ENCODE measurements at places on chromosomes 16 and 17.

GRCh38 chr16:27495191-27495590, 54.5 kb downstream of the GTF3C1 start:
- no peak for DNase-seq

DNA sequence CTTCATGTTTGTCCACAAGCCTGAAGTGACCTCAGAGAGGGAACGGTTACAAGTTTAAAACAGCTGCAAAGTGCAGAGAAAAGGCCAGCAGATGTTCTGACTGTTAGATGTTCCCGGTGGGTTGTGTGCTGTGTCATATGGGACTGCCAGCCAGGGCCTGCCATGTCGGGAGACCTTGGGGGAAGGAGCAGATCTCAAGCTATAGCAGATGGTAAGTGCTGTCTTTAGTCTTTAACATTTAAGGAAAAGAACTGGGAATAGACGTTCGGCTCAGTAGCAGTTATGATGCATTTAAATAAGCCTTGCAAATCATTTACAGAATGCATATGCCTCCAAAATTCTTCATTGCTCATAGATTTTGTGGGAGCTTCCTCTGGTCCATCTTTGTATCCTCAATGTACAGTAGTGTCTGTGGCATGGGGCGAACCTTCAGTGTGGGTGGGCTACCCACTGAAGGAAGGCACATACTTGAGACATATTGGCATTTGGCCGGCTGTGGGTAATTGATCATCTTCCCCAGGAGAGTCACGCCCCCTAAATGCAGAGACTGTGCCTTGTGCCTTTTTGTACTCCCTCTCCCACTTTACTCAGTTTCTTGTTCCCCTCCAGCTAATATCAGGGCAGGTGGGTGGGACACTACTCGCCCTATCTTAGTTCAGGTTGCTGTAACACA, 131.9 kb downstream of the NPIPB5 start:
- DNase-seq = no peak

DNA sequence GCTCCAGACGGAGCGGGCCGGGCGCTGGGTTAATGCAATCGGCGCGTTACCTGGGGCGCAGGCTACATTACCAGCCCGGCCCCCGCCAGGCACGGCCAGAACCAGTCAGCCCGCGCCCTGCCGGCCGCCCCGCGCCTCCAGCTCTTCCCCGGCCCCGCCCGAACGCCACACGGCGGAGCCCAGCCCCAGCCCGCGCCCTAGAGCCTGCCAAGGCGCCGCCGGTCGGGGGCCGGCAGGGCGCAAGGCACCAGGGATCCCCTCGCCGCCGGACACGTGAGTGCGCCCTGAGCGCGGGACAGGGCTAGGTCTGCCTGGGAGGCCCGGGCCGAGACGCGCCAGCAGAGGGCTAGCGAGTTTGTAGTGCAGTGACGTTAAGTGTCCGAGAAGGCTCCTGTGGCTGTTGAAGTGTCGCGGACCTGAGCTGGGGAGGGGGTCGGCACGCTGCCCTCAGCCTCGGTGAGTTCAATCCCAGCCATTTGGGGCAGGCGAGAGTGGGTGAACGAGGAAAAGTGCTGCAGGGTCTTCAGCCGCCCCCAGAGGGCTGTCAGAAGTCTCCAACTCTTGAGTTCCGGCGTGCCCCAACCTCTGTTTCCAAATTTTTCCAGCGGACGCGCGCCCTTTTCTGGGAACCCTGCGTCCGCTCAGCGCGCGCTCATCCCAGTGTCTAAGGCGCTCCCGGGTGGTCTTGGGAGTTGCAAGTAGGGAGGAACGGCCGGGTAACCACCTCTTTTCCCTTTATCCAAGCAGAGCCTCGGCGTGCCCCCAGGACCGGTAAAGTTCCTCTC, at the start of gene SLC6A2:
TSS of gene SLC6A2 (plus strand) at position 92 of the 785 bp plus-strand sequence. CDS start 707 bp downstream, outside the sequence.
- no peak for DNase-seq

DNA sequence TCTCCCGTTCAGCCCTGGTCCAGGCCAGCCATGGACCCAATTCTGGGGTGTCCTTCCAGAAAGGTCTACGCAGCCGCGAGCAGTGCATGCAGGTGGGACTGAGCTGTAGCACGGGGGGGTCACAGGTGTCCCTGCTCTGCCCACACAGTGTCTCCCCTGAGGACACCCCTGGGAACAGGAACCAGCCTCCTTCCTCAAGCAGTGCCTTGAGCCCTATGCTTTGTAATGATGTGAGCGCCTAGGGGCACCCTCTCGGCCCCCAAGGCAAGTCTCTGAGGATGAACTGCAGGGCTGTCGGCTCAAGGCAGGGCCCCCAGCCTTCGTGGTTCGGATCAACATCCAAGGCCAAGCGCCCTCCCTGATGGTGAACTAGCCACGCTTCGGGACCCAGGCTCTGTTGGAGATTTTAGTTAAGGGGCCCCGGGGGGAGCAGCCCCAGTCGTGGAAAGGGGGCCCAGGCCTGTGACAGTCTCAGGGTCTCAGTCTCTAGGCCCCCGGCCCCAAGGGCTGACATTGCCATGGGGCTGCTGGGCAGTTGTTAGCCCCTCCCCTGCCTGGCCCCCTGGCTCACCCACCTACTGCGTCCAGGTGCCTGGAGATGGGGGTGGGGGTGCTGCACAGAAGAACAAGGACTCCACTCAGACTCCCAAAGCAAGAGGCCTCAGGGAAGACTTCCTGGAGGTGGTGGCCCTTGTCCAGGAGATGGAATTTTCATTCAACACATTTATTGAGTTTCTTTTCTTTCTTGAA, 2.3 kb downstream of the IL17C start:
- DNase-seq = no peak

- DNase-seq = no peak
Measured at GRCh38 chr17:58224315-58224714, 5.3 kb upstream of the MKS1 start.

- no peak for DNase-seq
Measured at GRCh38 chr17:76987486-76988093, 119.4 kb downstream of the MGAT5B start.

DNA sequence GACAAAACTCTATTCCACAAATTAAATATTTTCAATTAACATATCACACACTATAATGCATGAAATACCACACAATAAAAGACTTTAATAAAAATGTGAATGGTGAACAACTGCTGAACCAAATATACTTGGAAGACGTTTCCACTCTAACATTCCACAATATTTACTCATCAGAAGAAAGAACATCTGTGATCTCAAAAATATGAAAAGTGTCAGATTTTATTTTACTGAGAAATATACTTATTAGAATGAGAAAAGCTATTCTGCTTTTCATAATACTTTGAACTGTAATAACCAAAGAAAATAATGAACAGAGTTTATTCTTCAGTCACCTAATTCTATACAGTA, 181.8 kb upstream of the AXIN2 start:
- no peak for DNase-seq

DNA sequence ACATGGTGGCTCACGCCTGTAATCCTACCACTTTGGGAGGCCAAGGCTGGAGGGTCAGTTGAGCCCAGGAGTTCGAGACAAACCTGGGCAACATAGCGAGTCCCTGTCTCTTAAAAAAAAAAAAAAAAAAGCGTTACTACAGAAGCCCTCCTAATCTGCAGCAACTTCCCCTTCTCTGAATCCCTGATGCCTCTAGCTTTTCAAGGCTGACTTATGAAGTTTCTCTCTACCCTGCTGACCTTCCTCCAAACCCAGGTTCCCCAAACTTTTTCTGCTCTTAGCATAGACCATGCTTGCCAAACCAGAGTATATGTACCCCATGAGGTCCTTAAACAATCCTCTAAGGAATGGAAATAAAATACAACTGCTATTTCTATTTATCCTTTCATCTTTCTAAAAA, 16.4 kb downstream of the LYRM1 start:
- DNase-seq = no peak

DNA sequence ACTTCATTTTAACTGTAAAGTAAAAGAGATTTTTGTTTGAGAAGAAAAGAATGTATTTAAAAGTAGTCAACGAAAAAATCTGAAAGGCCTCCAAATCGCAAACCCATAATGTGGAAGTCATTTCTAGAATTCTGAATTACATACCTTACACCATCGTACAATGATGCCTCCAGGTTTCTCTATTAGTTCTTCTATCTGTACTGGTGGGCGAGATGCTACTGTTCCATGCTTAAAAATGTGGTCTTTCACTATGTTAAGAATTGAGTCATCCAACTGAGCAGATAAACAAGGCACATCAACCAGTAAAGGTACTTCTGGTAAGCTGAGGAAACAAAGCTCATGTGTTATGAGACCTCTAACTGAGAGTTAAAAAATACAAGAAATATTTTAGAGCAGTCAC, 28.5 kb downstream of the CRLF3 start:
- no peak for DNase-seq

GRCh38 chr17:68377771-68378267, 79.5 kb downstream of the WIPI1 start:
- no peak for DNase-seq

- DNase-seq = no peak
Measured at GRCh38 chr17:2602597-2603017, 9.2 kb downstream of the PAFAH1B1 start.

GRCh38 chr17:45225051-45225700, 3.5 kb downstream of the FMNL1 start:
- DNase-seq = peak; percentile 54

- no peak for DNase-seq
Measured at GRCh38 chr17:54608634-54609155, 292.0 kb upstream of the TOM1L1 start.

- no peak for DNase-seq
Measured at GRCh38 chr16:685967-686366, 1.8 kb upstream of the JMJD8 start.

DNA sequence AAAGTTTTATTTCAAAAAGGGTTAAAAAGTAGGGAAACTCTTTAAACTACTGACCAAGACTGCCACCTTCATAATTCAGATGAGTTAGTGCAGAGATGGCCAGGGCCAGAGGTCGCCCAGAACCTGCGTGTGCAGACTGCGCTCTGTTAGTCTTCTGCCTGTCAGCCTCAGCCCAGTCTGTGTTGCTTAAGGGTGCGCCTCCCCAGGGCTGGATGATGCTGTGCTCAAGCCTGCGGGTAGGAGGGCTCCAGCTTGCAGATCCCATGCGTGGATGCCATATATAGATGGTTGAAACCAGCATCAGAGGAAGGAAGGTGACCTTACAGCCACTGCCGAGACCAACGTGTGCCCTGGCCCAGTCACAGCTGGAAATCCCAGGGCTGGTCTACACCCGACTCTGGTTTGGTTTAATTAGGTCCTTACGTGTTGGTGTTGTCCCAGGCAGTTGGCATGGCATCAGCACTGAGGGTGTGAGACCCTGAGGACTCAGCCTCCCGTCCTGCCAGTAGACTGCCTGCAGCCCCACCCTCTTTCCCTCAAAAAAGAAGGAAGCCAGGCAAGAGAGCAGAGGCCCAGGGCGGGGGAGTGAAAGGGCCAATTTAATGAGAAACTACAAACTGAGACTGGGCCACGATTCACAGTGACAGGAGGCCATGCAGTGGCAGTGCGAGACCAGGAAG, 27.7 kb downstream of the CDIP1 start:
- no peak for DNase-seq

GRCh38 chr16:71840052-71840451, 5.7 kb upstream of the ATXN1L start:
- no peak for DNase-seq

DNA sequence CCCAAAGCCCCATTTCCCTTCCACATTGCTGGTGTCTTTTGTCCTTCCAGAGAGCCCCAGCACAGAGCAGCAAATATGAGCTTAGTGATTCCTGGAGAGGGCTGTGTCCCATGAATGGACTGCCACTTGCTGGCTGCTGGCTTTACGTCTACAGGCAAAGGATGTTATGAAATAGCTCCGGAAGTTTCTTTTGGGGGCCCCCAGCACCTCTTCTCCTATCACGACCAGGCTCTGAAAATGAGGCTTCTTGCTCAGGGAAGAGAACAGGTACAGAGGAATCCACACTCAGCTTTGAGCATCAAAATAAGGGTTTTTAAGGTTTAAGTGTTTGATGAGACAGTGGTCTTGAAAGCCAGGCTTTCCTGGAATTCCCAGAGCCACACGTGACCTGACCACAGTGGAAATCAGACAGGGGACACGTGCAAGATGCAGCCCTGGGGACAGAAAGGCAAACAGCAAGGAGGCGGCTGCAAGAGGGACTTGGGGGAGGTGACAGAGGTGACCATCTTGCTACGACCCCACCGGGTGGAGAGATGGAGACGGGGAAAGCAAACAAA, 58.1 kb downstream of the ZDHHC7 start:
- no peak for DNase-seq

DNA sequence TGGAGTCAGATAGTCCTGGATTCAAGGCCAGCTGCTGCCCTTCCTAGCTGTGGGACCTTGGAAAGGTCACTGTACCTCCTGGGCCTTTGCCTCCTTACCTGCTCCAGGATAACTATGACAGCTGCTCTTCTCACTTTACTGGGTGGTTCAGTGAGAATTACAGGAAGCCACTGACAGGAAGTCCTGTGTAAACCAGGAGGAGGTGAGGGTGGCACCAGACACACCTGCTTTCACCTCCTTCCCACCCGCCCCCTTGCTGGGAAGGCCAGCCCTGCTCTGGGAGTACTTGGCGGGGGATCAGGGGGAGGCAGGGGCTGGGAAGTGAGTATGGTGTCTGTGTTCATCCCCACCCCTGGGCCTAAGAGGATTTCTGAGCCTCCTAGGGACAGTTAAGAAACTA, 42.6 kb downstream of the CPNE2 start:
- DNase-seq = no peak

DNA sequence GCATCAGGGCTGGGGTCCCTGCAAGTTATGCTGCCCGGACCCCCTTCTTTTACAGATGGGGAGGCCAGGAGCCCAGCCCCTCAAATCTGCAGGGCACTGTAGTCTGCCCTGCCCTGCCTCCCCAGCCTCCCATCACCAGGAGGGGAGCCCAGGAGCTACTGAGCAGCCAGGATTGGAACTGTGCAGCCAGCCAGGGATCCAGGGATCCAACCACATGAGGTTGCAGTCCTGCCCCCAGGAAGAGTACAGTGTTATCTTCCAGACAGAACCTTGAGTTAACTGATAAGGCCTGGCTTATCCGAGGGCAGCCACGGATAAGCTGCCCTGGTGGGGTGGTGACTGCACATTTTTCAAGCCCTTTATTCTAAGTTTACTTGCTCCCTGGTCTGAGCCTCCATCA, 11.4 kb upstream of the NDRG4 start:
- no peak for DNase-seq

DNA sequence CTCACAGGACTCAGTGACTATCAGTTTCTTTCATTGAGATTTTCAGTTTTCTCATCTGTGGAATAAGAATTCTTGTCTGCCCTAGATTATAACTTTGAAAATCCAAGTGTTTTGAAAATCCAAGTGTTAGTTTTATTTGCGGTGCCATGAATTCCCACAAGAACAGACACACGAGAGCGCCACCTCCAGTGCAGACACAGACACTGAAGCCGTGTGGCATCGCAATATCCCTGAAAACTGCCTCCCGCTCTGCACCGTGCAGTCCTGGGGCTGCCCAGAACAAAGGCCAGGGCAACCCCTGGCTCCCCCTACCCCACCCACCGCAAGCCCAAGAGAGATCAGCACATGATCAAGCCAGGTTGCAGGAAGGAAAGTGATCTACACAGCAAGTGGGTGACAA, 229.5 kb upstream of the ASIC2 start:
- no peak for DNase-seq

GRCh38 chr17:51764387-51764971, 394.0 kb downstream of the CA10 start:
- DNase-seq = peak; percentile 31

GRCh38 chr16:716200-716568, 1.3 kb downstream of the METRN start:
- no peak for DNase-seq
